Transverse colon (tissue), 4 donors: ENCODE measurements at places on chromosomes 5 and 9. TPM values are rescaled to one million over a fixed set of nuclear protein-coding genes. Genes with fewer than 3 reads are reported as not detected.
A peak's percentile ranks its signal among the peaks of the same experiment; 100 is the strongest.

The SARDH gene
- total RNA-seq = not detected

- DNase-seq = peak; percentile 72
Measured at GRCh38 chr9:121268851-121269641, 1.1 kb downstream of the GSN start.

DNA sequence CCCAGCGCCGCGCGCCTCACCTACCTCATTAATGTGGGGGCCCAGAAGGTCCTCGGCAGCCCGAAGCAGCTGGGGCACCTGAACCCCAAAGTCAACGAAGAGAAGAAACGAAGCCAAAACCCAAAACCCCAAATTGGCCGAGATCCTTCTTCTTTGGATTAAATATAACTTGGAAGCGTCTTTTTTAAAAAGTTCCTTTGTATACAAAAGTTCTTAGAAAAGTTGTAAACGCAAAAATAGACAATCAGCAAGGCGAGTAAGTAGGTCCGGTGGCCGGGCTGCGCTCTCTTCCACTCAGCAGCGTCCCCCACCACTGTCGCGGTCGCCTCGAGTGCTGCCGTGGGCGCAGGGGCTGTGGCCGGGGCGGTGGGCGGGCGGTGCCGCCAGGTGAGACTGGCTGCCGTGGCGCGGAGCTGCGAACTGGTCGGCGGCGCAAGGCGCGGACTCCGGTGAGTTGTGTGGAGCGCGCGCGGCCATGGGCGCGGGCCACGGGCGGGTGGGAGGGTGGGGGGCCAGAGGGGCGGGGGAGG is 360 bp downstream of the KLF4 start:
- peak; percentile 31 for DNase-seq

- DNase-seq = no peak
Measured at GRCh38 chr5:137036640-137037039, 462.5 kb downstream of the SPOCK1 start.

GRCh38 chr5:119370486-119370885 is 14.7 kb downstream of the TNFAIP8 start:
- DNase-seq = no peak
